ENCODE measurements at places on chromosomes 16 and 17.

DNA sequence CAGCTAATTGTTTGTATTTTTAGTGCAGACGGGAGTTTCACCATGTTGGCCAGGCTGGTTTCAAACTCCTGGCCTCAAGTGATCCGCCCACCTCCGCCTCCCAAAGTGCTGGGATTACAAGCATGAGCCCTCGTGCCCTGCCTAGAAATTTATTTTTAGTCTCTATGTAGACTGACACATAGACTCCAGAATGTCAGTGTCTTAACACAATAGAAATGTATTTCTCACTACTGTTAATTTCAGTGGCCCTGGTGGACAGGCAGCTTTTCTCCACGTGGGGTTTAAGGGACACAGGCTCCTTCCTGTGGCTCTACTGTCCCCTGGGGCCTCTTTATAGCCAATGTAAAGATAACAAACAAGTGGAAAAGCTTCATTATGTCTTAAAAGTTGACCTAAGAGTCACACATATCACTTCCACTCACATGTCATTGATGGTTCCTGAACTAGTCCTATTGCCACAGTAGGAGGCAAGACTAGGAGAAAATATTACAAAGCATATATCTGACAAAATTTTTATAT lies 43.8 kb downstream of the COPRS start:
- no peak for DNase-seq

DNA sequence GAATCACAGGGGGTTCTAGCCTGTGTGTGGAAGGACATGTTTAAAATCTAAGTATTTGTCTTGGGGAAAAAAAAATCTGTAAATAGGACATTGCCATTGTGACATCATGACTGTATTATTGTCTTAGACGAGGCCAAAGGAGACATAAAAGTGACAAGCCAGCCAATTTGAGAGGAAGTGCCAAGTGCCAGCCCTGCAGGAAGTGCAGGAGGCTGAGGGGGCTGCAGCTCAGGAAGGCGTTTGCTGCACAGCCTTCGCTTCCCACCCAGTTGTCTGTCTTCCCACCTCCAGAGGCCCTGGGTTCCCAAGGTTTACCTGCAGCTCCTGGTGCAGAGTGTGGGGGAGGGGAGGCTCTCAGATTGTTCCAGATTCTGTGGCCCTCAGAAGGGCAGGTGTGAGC lies 1.3 kb downstream of the ADCY7 start:
- peak; percentile 43 for DNase-seq

DNA sequence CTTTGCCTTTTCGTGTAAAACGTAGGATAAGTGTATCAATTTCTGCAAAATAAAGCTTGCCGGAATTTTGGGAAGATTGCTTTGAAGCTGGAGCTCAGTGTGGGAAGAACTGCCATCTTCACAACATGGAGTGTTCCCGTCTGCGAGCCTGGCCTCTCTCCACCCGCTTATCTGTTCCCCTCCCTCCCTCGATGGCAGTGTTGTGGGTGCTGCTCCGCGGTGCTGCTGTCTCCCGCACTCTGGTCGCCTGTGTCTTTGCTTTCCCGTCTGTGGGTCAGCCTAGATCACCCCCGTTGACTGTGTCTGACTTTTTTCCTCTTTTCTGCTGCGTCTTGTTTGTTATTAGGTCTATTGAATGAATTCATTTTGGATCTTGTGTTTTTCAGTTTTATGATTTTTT lies 17.0 kb downstream of the ACSF3 start:
- DNase-seq = no peak

- DNase-seq = no peak
Observed at GRCh38 chr17:74177018-74177450, 26.4 kb upstream of the RPL38 start.

GRCh38 chr17:43717913-43718312 lies 40.7 kb downstream of the SOST start:
- no peak for DNase-seq

All from CD4-positive, alpha-beta T cell treated with Interleukin-15 for 4 hours (primary cell).